Activated naive CD8-positive, alpha-beta T cell treated with anti-CD3 and anti-CD28 coated beads for 36 hours (primary cell): ENCODE measurements at places on chromosomes 11 and 22. TPM values are rescaled to one million over a fixed set of nuclear protein-coding genes. Genes with fewer than 3 reads are reported as not detected.
A peak's percentile ranks its signal among the peaks of the same experiment; 100 is the strongest.

DNA sequence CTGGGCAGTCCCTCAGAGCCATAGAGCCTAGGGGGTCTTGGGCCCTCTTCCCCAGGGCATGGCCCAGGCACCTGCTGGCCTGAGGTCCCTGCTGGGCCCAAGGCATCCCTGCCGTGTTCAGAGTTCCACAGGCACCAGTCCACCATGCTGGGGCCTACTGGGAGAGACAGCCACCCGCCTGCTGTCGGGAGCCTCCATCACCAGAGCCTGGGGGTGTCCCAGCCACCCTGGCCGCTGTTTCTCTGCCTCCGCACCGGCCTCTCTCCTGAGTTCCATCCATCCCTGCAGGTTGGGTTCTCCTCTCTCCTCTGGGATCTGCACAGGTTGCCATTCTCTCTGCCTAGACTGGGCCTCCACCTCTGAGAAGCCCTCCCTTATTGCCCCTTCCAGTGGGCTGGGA lies 68.6 kb downstream of the KCNQ1 start:
- no peak for DNase-seq

- no peak for DNase-seq
These were observed 26.3 kb downstream of the KLHL22 start for GRCh38 chr22:20469110-20469868.

DNA sequence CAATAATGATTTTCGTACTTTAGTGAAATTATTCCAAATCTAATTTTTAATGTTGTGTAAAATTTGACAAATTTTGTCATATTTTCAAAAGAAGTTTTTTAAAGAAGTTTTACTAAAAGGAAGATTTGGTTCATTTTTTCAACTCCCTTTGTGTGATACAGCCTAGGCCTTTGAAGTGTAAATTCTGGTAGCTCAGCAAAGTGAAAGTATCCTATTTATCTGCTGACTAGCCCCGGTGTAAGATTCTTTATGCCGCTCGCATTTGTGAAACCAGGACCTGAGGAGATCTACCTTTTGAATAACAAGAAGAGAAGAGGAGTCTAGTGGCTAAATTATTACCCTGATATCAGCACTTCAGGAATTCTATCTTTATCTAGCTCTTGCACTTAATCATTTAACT lies 177.4 kb downstream of the JRKL start:
- no peak for DNase-seq

DNA sequence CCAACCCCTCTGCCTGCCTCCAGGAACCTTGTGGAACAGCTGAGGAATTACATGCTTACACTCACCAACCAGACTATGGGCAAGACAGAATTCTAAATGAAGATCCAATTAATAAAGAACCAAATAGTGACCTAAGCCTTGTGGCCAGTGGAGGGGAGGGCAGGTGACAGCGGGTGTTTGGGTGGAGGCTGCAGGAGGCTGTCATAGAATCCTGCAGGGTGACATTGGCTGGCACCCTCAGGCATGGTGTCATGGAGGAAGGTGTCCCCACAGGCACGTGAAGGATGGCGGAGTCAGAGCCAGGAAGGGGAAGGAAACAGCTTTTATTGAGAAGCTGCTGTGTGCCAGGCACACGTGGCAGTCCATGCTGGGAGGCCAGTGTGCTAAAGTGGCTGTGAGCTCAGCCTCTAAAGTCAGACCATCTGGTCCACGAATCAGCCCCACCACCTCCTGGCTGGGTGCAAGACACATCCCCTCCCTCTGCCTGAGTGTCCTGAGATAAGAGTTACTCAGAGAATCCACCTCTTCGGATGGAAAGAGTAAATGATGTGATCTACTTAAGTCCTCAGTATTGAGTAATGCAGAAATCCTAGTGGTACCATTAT lies 8.7 kb downstream of the MYO18B start:
- DNase-seq: no peak

Gene OR2AG2
- total RNA-seq: 0.08 TPM

Gene GLYAT
- total RNA-seq: not detected

GRCh38 chr11:63536669-63537292 lies at the start of gene PLAAT4:
Gene PLAAT4, plus strand, starts transcription at chr11:63536808. Its CDS starts 61 bp downstream, at chr11:63536869.
- peak; percentile 18 for DNase-seq

Gene NRXN2
- total RNA-seq: 0.20 TPM
